HFF-Myc (cell line): ENCODE measurements at places on chromosomes 1 and 21.

- DNase-seq: peak; percentile 17
These were observed 351.3 kb upstream of the RUNX1 start for GRCh38 chr21:35400233-35400939.

DNA sequence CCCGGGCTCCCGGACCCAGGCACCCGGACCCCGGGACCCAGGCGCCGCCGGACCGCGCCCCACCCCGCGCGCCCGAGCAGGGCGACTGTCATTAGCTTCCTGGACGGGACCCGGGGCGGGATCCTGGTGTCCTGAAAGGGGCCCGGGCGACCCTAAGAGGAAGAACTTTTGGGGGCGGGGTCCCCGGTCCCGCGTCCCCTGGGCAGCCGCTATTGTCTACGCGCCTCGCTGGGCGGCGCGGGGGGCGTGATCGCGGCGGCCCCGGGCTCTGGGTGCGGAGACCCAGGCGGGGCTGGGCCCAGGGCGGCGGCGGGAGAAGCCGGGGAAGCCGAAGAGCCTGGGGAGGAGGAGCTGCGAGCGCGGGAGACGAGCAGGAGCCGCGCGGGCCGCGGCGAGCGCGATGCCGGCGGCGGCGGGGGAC lies 465 bp downstream of the HUNK start:
- DNase-seq: no peak

- DNase-seq: no peak
These were observed 2.7 kb downstream of the WDTC1 start for GRCh38 chr1:27237112-27237511.

DNA sequence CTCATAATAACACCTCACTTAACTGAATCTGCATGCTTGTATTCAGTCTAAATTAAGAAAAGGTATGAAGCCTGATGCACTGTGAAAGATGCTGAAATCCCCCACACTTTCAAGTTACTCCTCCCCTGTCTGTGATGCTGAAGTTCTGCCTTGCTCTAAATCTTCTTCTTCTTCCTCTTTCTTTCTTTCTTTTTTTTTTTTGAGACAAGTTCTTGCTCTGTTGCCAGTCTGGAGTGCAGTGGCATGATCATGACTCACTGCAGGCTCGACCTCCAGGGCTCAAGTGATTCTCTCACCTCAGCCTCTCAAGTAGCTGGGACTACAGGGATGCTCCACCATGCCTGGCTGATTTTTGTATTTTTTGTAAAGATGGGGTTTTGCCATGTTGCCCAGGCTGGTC lies 231.0 kb upstream of the B3GALT2 start:
- DNase-seq: no peak

DNA sequence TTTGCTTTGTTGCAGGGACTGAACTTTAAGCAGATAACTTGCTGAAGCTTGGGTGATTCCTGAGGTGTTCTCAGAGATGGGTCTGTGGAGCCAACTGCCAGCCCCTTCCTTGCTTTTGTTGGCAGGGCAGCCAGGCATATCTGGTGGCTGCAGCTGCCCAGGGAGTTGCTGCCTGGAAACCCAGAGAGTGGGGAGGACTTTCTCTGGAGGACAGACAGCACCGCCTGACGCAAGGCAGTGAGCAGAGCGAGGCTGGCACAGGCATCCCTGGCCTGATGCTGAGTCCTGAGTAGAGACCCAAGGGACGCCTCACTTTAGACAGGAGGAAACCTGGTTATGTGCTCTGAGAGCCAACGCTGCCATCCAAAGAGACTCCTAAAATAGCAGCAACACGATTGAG lies 9.8 kb upstream of the OLFML2B start:
- no peak for DNase-seq

GRCh38 chr1:235011599-235012435 lies 116.8 kb downstream of the TOMM20 start:
- peak; percentile 100 for DNase-seq

GRCh38 chr21:42400525-42400924 lies 3.2 kb upstream of the UBASH3A start:
- peak; percentile 22 for DNase-seq

GRCh38 chr1:76147917-76148316 lies 73.4 kb downstream of the ST6GALNAC3 start:
- no peak for DNase-seq

- no peak for DNase-seq
These were observed 128.6 kb upstream of the HOOK1 start for GRCh38 chr1:59686170-59686569.

- DNase-seq: no peak
These were observed 80.6 kb downstream of the KCTD3 start for GRCh38 chr1:215647738-215648137.

GRCh38 chr21:39613041-39613934 lies 548 bp downstream of the B3GALT5 start:
- DNase-seq: no peak

GRCh38 chr1:22258698-22259097 lies 115.8 kb upstream of the WNT4 start:
- DNase-seq: no peak

DNA sequence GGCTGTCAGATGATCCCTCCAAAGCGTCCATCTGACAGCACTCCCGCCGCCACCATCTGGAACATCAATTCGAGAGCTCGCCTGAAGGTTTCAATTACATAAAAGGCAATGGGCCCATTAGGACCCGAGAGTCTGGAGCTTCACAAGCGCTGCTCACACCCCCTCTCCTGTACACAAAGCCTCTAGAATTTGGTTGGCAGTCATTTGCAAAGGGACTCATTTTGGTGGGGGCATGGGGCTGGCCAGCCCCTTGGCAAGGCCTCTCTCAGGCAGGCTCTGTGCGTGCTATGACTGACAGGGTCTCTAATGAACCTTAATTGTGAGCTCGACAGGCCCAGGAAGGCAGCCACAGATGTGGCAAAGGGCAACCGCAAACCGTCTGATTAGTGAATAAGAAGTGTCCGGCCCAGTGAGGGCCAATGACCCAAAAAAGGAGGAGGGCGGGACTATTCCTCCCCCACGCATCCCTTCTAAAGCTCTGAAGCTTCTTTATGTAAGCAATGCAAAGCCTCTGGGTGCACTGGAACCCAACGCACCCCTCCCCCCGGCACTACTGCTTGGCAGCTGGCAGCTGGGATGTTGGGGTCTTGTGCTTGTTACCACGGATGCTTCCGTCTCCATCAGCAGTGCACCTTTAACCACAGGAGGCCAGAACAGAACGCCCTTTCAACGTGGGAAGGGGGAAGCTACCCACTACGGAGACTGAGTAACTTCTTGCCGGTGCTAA lies 79.4 kb downstream of the CAPZB start:
- DNase-seq: peak; percentile 55

DNA sequence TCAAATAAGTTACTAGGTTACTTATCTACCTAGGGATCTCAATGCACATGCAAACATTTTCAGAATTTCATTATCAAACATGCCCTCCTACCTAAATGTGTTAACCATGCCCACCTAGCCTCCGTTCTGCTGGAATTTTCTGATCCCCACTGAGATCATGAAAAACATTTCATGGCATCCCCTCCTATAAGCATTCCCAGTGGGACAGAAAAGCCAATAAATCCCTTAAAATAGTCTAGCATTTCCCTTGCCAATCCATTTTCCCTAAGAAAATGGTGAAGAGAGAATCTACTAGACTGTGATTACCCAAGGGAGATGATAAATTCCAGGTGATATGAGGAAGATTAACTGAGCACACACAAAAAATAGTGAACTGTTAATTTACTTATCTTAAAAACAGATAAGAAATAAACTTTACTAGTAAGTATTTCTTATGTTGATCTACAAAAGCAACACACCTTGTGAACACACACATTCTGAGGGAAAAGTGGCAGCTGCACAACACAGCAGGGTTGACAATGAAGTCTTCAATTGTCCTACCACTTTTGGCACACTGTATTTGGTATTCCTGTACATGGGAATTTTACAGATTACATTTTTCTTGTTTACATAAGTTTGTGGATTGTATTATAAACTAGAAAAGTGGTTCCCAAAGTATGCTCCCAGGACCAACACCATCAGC lies 49.6 kb downstream of the ARID4B start:
- no peak for DNase-seq

DNA sequence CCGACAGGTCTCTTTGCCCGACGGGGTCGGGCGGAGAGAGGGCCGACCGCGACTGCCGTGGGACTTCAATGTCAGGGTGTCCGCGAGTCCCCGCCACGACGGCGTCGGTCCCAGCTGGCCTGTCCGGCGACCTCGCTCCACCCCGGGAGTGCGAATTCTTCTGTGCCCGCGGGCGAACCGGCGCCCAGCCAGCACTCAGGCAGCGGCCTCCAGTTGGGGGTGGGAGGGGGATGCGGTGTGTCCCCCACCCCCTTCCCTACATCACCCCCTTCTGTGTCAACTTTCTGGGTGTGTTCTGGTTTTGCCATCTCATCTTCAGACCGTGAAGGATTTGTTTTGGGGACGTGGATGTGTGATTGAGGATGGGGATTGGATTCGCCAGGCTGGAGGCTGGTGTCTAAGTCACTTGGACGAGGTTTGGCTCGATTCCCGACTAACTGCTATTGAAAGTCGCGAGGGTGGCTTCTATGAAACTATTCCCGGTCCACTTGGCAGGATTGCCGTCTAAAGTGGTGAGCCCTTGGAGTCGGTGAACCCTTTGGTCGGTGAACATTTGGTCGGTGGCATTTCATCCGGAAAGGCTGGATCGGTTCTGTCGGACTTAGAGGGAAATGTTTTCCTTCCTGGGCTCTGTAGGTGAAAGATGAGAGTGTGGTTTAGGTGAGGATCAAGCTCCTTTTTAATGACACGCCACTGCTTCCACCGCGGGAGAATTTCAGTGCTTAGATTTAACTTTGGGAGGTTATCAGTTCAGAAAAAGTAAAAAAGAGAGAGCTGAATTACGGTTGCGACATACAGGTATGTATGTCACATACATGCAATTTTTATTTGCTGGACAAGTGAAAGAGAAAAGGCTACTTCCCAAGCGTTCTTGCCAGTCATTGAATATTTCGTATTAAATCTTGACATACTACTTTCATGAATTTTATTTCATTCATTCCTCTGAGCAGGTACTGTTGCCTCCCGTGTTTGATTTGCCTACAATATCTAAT lies 771 bp downstream of the ABCD3 start:
- DNase-seq: no peak

GRCh38 chr1:239909898-239910297 lies 181.8 kb upstream of the FMN2 start:
- no peak for DNase-seq

DNA sequence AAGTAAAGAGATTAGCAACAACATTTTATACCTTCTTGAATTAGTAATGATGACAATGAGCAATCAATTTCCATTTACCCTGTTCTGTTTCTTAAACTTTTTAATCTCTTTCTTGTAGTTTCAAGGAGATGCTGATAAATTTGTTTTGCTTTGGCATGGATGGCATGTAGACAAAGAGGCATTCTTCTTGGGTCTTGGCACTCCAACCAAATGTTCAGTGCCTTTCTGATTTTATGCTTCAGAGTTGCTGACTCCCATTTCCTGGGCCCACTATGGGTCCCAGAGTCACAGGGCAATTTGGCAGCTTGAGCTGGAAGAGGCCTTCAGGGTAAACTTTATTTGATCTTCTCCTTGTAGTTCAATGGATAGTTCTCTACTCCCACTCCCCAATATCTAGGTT lies 42.1 kb upstream of the OSBPL9 start:
- no peak for DNase-seq

GRCh38 chr1:198856601-198857000 lies 217.8 kb downstream of the PTPRC start:
- no peak for DNase-seq

DNA sequence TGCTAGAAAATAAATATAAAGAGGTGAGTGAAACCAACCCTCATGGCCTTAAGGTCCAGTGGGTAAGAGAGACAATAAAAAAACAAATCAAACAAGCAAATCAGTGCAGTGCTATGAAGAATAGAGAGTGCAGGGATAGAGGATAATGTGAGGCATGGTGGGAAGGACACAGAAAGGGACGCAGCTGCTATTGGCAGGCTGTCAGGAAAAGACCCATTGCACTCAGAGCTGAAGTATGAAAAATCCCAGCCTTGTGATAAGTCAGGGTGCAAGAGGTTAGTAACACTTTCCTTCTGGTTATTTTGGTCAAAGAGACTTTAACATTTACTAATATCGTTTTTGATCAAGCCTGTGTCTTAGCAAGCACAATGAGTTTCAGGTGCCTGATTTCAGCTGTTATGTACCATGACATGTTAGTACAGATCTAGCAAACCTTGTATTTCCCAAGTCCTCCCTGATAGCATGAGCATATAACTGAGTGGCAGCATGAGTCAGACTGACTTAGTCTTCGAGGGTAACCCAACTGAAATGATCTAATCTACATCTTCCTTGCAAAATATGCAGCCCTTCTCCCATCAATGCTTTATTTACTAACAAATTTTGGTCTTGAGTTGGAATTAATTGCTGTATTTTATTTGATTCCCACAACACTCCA lies 31.7 kb downstream of the CHML start:
- DNase-seq: no peak

- DNase-seq: no peak
These were observed 29.4 kb downstream of the S100A6 start for GRCh38 chr1:153506386-153506785.

DNA sequence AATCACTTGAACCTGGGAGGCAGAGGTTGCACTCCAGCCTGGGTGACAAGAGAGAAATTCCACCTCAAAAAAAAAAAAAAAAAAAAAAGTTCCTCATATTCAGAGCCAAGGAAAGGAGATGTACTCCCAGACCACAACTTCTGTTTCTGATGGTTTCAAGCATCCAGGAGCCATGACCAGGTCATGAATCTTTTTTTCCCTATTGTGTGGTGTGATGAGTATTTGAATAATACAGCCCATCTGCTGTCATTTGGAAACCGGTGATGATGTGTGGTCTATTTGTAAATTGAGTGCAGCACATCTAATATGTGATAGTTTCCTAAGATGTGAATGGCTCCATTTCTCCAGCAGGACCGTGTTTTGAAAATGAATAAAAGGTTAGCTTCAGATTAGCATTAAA lies 18.6 kb downstream of the PIK3CD start:
- no peak for DNase-seq

DNA sequence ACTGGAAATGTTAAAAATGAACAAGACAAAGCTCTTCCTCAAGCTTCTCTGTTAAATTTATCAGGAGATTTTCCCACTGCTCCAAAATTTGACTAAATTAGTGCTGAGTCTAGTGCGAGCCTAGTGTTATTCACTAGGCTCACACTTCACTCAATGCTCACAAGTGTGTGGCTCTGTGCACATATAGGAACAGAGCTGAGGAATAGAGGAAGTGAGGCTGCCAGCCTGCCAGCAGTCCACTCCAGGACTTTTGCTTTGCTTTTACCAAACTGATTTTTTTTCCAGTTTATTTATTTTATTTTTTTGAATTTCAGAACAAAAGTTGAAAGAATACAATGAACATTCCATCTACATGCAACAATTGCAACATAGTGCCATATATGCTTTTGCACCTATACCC lies 87.2 kb downstream of the VAV3 start:
- DNase-seq: no peak
